Brain pericyte (primary cell): ENCODE measurements at places on chromosomes 6 and 20.
A peak's percentile ranks its signal among the peaks of the same experiment; 100 is the strongest.

GRCh38 chr6:158285656-158286021 is 26.6 kb upstream of the TULP4 start:
- no peak for DNase-seq

DNA sequence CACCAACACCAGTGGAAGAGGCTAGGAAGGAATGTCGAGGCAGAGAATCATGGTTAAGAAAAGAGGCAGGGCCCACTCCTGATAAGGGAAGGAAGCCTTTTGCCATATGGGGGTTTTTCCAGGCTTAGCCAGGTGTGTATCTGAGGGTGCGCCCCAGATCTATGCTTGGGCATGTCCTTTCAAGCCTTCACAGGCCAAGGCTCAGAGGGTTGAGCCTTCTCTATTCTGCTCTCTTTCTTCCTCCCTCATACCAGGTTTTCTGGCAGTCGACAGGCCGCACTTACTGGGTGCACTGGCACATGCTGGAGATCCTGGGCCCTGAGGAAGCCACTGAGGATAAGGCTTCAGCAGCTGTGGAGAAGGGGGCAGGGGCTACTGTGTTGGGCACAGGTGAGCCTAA is 4.7 kb downstream of the CUL9 start:
- DNase-seq = no peak

GRCh38 chr6:121205569-121205968 is 128.7 kb downstream of the TBC1D32 start:
- DNase-seq = no peak

DNA sequence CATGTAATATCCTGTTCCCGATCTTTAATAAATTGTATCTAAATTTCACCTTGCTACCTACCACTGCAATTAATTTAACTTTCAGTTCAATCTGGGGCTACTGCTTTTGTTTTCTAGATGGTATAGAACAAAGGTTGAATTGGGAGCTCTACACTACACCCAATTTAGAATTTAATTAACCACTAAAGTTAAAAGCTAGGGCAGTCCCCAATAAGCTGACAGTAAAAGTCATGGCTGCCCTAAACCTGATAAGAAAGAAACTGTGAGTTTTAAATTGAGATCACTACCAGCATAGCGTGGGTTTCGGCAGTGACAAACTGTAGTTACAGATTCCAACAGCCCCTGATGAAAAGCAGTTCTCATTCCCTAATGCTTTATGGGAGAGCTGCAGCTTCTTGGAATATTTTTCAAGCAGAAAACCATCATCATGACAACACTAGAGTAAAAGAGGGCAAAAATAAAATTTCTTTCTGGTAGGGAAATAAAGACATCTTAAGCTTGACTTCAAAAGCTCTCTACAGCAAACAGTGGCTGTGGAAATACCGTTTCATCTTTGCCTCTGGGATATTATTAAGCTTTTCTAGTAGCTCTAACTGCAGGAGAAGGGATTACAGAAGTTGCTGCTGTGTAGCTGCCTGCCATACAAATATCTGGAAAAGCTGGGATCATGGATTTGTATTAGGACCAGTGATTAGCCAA is 1372.1 kb downstream of the EPHA7 start:
- no peak for DNase-seq

- DNase-seq = no peak
Measured at GRCh38 chr20:33945391-33946081, 48.2 kb upstream of the RALY start.

DNA sequence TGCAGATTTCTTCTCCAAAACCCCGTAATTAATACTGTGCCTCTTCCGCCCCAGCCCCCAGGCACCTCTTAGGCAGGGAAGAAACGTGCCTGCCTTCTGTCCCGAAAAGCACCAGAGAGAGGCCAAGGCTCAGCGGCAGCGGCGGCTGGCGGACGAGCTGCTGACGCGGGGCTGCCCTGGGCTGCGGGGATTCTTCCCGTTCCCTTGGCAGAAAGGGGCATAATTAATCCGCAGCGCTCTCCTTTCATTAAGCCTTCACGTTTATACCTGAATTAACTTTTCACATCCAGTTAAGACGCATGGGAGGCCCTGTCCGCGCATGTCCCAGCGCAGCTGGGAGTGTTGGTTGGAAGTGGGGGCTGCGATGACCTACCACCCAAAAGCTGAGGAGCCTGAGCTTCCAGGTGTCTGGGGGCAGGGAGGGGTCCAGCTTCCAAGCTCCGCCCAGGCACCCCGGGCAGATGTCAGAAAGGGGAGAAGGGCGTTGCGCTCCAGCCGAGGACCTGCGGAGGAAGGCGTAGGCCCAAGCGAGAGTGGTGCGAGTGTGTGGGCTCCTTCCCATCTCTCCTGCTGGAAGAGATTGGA is 167.4 kb upstream of the LRFN2 start:
- no peak for DNase-seq

GRCh38 chr20:571754-572441 is 28.3 kb upstream of the CSNK2A1 start:
- DNase-seq = no peak

GRCh38 chr20:32570401-32571190 is 14.5 kb downstream of the NOL4L start:
- DNase-seq = peak; percentile 49

DNA sequence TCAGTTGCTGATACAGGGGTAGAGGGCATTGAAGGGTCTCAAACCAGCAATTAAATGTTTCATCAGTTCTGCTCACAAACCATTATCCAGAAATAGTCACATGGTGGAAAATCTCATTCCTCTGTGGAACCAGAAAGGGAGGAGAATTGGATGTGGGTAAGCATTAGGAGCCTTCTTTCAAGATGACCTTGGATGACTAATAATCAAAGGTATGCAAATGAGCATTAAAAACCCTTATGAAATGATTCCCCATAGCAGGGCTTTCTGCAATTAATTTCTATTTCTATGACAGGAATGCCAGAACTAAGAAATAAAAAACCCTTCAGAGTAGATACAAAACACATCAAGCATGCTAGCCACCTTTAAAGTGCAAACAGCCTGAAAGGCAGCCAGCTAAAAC is 37.4 kb upstream of the HCRTR2 start:
- no peak for DNase-seq

DNA sequence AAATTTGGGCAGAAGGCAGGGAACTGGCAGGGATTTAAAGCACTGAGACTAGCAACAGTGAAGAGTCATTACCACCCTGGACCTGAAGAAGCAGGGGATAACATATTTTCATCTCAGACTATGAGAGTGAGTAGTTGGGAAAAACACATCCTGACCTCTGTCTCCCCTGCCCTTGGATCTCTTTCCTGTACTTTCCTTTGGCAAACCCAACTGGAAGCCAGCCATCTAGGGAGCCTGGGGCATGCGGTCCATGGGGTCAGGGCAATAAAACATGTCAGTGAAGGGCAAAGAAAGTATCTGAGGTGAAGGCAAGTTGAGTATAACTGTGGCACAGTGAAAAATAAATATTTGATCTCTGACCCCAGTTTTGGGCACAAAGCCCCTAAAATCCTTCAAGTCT is 698.2 kb downstream of the DOK5 start:
- no peak for DNase-seq

DNA sequence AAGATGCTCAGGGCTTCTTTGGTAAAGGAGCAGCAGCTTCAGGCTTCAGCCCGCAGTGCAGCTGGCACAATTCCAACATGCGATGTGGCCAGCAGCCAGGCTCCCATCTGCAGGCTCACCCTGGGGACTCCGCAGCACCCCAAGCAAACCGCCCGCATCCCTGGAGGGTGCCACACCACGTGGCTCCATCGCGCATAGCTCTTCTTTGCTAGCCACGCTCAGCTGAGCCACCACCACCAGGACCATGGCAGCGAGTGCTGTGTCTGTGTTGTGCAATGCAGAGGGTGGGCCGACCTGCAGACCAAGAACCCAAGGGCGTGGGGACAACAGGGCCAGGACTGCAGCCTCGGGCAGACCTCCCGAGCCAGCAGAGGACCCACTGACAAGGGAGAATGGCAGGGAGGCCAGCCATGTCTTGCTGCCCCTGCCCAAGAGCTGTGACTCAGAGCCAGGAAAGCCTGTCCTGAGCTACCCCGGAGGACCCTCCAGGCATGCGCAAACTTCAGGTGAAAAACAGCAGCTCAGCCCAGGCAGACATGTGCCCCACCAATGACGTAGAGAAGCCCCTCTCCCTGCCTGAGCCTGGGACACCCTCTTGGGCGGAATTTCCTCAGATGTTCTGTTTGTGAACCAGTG is 87.8 kb downstream of the GINS1 start:
- DNase-seq = no peak
